ENCODE measurements at places on chromosomes 13 and 19.

DNA sequence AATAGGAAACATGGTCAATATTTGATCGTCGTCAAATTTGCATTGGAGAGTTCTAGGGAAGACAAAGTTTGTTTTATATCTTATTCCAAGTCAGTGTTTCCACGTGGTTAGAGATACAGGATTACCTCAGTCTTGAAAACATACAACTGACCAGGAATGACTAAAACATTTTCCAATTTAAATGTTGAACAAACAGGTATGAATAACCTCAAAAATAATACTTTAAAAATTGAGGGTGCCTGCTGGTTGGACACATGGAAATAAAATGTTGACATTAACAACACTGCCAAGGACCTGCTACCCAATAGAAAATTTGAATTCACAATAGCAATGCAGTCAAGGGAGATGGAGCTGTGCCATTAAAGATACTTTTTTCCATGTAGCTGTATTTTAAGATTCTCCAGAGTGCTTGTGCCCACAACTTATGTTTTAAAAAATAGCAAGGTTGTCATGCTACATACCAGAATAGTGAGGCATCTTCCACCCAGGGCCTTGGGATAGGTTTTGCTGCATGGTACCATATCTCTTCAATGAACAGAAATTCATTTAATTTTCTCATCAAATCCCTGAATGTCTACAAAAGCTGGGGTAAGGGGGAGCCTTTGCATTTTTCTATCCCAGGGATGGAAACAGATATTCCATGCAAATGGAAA is 260.8 kb downstream of the EFNB2 start:
- no peak for DNase-seq

DNA sequence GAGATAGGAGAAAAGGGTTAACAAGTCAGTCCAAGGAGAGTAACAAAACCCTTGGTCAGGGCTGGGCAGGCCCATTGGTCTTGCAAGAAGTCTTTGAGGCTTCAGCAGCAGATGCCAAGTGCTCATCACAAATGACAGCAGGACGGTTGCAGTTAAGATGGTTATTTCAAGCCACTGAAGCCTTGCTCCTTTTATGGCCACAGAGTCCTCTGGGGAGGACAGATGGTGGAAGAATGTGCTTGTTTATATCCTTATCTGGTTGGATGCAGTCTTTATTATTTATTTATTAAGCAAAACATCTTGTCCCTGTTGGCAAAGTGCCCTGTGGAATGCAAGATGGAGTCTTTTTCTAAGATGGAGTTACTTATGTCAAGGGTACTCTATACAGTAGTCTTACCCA is 19.2 kb upstream of the ZNF331 start:
- DNase-seq: no peak

DNA sequence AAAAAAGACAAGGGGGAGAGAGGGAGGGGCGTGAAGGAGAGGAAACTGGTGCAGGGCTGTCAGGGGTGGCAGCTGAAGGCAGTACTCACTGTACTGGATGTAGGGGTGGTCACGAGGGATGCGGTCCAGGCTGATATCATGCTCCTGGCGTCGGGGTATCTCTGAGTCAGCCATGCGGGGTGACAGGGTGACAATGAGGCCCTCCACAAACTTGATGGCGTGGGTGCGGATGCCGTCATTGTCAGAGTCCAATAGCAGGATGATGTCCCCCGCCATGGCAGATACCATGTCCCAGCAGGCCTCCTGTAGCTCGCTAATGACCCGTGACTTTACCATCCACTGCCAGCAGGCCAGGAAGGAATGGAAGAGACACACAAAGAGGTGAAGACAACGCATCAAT is 15.3 kb downstream of the SYMPK start:
- DNase-seq: no peak

GRCh38 chr19:42276821-42277220 is 7.8 kb downstream of the CIC start:
- no peak for DNase-seq

DNA sequence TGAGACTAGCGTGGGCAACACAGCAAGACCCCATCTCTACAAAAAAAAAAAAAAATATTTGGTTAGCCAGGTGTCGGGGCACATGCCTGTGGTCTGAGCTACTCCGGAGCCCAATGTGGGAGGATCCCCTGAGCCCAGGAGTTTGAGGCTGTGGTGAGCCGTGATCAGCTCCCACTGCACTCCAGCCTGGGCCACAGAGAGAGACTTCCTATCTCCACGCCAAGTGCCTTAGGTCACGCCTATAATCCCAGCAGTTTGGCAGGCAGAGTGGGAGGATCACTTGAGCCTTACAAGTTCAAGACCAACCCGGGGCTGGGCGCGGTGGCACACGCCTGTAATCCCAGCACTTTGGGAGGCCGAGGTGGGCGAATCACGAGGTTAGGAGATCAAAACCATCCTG is 8.7 kb upstream of the ADAT3 start:
- DNase-seq: no peak

DNA sequence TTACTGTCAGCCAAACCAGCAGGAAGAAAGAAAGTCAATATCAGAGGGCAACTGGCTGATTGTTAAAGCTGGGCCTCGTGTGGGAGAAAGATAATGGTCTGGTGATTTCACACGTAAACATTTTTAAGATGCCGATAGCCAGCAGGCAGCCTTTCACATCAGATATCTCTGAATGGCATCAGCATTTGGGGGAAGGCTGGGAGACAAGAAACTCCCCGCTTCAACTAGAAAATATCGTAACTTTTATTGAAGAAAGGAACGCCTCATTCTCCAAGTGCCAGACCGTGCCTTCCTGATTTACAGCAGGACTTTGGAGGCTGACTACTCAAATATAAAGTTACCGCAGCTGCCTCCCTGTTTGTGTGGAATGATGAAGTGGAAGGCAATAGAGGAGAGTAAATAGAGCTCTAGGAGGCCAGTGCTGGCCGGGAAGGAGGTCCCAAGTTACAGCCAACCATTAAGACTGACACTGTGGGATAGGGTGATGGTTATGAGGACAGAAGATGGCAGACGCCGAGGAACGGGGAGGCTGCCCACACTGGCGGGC is 284.3 kb upstream of the MAB21L1 start:
- no peak for DNase-seq

DNA sequence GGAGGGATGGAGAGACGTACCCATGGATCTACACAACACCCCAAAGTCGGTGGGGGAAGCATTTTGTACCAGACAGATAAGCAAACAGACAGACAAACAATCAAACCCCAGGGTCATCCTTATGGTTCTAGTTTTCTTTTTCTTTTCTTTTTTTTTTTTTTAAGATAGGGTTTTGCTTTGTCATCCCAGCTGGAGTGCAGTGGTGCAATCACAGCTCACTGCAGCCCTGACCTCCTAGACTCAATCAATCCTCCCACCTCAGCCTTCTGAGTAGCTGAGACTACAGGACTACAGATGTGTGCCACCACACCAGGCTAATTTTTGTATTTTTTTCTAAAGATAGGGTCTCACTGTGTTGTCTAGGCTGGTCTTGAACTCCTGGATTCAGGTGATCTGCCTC is 17.9 kb upstream of the FBL start:
- no peak for DNase-seq

DNA sequence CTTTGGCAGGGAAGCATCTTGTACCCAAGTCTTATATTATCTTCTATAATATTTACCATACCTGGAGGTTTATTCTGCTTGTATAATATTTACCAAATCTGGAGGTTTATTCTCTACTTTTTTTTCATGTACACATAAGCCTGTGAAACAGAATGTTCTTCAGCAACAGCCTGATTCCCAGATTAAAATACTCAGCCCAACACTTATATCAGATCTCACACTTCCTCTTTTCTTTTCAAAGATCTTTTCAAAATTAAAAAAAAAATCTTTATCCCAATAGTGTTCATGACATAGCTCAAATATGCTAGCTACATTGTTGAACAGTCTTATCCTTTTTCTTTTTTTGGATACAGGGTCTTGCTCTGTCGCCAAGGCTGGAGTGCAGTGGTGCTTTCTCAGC is 300.7 kb downstream of the LMO7 start:
- no peak for DNase-seq

DNA sequence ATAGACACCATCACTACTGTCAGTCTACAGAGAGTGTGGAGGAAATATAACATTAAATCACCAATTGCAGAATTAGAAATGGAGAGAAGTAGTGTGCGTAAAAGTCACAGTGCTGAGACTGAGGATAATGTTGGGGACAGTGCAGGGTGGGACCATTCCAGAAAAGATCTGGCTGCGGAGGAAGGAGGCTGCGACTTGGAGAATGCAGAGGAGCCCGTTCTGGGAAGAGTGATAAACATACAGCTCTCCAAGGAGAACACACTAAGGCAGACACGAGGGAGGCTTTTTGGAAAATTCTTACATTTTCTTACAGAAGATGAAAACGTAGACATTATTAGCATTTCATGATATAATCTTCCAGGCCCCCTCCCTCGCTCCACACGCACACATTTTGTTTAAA is 337.8 kb downstream of the IRS2 start:
- DNase-seq: no peak
